Osteocyte (in vitro differentiated cells): ENCODE measurements at places on chromosomes 5 and 9.
A peak's percentile ranks its signal among the peaks of the same experiment; 100 is the strongest.

GRCh38 chr9:127898433-127899127 lies 823 bp downstream of the ST6GALNAC6 start:
- DNase-seq: peak; percentile 83

- DNase-seq: no peak
These were observed 19.9 kb downstream of the TRAF2 start for GRCh38 chr9:136906266-136906665.

DNA sequence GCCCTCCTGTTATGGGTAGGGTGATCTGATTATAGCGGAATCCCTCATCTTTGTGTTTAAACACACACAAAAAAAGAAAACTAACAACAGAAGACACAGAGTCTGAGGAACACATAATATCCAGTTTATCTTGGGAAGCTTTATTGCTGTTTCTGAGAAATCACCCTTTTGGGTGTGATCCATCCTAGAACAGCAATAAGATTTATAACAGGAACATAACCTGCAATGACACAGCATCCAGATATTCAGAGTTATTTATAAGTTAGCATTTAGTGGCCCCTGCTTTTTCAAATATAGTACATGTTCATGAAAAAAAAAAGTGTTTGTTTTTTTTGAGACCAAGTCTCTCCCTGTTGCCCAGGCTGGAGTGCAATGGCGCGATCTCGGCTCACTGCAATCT lies 79.9 kb downstream of the RFK start:
- no peak for DNase-seq

GRCh38 chr9:132698989-132699388 lies 28.7 kb downstream of the GTF3C4 start:
- no peak for DNase-seq

- no peak for DNase-seq
These were observed 49.5 kb downstream of the TJP2 start for GRCh38 chr9:69223605-69224004.

GRCh38 chr9:126842977-126843799 lies 17.3 kb upstream of the ZBTB34 start:
- DNase-seq: peak; percentile 48

DNA sequence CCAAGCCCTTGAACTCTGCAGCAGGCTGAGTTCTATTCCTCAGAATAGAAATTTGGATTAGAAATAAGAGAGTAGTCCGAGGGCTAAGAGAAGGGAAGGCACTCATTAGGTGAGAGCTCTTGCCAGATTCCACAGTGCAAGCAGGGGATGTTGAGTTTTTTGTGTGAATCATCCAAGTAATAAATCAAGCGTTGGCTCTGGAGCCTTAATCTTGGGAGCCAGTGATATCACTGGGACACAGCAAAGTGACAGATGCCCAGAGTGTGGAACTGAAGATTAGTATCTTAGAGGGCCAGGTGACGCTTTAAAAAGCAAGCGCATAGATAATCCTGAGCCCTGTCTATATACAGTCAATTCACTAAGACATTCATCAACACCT lies 60.3 kb downstream of the FOXD1 start:
- no peak for DNase-seq

GRCh38 chr9:81791076-81791475 lies 101.7 kb upstream of the TLE1 start:
- DNase-seq: no peak
